ENCODE measurements at places on chromosomes 13 and 19.

GRCh38 chr13:113425941-113426590 lies 27.2 kb downstream of the ADPRHL1 start:
- no peak for DNase-seq

DNA sequence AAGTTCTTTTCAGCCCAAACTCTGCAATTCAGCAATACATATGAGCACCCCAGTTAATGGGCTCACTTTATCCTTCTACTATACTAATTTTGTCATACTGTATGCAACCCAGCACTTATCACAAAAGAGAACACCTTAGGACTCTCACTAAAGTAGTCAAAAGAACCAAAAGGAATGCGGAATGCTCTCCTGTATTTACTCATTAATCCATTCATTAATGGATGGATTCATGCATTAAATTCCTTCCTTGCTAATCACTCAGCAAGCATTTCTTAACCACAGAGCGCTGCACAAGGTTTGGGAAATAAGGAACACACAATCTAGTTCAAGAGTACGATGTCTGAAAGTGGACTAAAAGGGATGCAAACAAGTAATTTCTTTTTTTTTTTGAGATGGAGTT lies 12.8 kb upstream of the DOCK9 start:
- no peak for DNase-seq

- DNase-seq = no peak
These were observed 317.9 kb downstream of the SHISA2 start for GRCh38 chr13:25733696-25734435.

GRCh38 chr13:112132142-112132541 lies 65.2 kb downstream of the SOX1 start:
- no peak for DNase-seq

- DNase-seq = no peak
These were observed 12.1 kb downstream of the PRR22 start for GRCh38 chr19:5772416-5772815.

GRCh38 chr19:13665125-13665905 lies 99.0 kb upstream of the MRI1 start:
- DNase-seq = no peak

- DNase-seq = no peak
These were observed 187.7 kb downstream of the RAP2A start for GRCh38 chr13:97621631-97622030.

- DNase-seq = no peak
These were observed 594.6 kb downstream of the PCDH9 start for GRCh38 chr13:66635526-66635925.

GRCh38 chr13:69721631-69722030 lies 386.0 kb upstream of the ATXN8OS start:
- DNase-seq = no peak

- no peak for DNase-seq
These were observed 42.6 kb downstream of the ZNF146 start for GRCh38 chr19:36257520-36257876.

- DNase-seq = no peak
These were observed 270.6 kb downstream of the SLITRK6 start for GRCh38 chr13:85528491-85529217.

GRCh38 chr13:33815011-33815550 lies 2.9 kb upstream of the RFC3 start:
- no peak for DNase-seq

DNA sequence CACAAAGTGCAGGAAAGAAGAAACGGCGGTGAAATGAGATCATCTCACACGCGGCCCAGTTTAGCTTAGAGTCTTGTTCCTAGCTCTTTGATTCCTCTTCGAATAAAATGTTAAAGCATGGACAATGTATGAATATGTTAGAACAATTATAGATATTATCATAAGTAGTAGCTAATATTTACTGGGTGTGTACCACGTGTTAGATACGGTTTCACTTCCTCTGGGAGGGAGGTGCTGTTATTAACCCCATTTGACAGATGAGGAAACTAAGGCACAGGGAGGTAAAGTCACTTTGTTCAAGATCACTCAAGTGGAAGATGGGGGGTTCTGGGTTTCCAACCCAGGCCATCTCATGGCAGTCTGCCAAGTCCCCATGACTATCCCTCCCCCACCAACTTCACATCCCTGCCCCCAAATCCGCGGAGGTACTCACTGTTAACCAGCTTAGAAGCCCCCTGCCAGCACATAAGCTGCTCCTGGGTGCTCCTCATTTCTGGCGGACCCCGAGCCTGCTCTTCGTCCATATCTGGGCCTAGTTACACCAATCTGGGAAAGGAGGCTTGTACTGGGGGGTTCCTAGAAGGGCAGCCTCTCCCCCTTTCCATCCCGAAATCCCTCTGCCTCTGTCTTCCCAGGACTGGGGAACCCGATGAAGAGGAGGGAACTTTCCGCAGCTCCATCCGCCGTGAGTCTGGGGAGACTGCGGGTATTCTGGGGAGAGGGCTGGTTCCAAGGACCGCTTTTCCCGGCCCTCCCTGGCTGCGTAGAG lies 1.0 kb upstream of the FXYD7 start:
- DNase-seq = no peak

- DNase-seq = no peak
These were observed 1261.0 kb upstream of the SLC10A2 start for GRCh38 chr13:104327211-104327610.

GRCh38 chr13:60369242-60369641 lies 27.8 kb upstream of the TDRD3 start:
- DNase-seq = no peak

- DNase-seq = no peak
These were observed 1.3 kb upstream of the INTS6 start for GRCh38 chr13:51453959-51454703.

- no peak for DNase-seq
These were observed 21.9 kb upstream of the SLC35E1 start for GRCh38 chr19:16594131-16594586.

GRCh38 chr19:45506989-45507871 lies at the start of gene VASP:
TSS of gene VASP (plus strand) at chr19:45507479. CDS start at chr19:45507772, 293 bp downstream.
- peak; percentile 67 for DNase-seq

DNA sequence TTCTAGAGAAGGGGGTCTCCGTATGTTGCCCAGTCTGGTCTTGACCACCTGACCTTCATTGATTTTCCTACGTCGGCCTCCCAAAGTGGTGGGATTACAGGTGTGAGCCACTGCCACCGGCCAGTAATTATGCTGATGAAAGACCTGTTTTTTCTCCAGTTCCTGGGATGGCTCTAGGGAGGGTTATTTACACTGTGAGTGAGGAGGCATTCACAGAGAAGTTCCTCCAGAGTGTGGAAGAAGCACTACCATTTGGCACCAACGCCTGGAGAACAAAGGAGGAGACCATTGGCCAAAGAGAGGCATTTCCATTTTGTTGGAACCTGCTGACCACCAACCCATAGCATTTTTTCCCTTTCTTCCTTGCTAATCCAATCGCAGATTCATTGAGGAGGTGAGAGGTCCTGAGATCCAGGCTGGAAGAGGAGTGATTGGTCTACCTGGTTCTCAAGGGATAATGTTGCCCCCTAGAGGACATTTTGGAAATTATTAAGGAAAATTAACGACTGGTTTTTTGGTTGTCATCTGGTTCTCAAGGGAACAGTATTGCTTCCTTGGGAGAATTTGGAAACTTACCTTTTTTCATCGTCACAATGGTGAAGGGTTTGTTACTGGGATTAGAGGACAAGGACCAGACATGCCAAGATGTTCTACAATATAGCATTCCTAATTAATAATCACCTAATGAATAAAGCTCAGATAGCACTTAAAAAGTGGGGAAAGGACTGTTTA lies 5.5 kb upstream of the SAE1 start:
- DNase-seq = peak; percentile 78

- DNase-seq = no peak
These were observed 3.3 kb downstream of the DOT1L start for GRCh38 chr19:2166741-2167738.

GRCh38 chr13:95073747-95074311 lies 227.4 kb downstream of the ABCC4 start:
- DNase-seq = no peak

DNA sequence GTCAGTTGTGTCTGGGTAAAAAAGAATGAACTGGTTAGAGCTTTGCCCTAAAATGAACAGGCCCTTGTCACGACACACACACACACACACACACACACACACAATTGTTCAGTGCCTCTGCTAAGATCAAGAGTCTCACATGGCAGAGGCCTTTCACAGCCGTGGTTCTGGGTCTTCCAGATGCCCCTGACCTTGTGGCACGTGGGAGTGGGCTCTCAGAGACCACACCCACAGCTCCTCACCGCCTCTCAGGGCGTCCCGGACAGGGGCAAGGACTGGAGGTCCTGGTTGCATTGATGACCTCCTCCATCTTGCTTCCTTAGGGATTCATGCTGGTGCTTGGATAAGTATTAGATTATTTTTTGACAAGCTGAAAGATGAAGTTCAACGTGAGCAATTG lies 101.0 kb downstream of the HSPH1 start:
- DNase-seq = no peak

GRCh38 chr19:42392165-42392564 lies 2.1 kb upstream of the CNFN start:
- DNase-seq = no peak

DNA sequence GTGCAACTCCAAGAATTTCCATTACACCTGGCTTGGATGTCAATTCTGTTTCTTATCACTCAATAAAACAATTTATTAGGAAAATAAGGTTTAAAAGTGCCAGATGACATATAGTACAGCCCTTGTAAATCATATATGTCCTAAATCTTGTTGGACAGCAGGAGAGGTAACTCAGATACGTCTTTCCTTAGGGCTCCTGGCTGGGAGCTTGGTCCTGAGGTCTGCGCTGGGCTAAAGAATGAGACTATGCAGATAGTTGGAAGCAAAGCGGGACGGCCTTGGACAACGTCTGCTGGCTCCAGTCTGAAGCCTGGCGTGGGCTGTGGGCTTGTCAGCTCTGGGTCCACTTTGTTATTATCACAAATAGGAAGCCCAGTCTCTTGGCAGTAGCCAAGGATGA lies 377.0 kb downstream of the DLEU7 start:
- no peak for DNase-seq

DNA sequence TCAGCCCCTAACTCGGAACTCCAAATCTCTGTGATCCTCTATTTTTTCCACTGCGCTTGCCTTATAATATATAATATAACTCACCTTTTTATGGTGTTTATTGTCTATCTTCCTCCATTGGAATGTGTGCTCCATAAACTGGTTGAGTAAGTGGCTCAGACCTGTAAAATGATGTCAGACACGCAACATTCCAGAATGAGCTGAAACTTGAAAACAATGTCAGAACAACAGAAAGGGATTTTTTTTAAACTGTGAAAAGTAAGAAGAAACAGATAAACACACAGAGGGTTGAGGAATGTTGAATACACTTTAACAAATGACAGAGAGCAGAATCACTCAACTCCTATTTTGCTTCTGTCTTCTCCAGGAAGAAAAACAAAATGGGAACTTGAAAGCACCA lies 19.1 kb upstream of the FAM216B start:
- no peak for DNase-seq

- no peak for DNase-seq
These were observed 13.4 kb downstream of the MBD3L2B start for GRCh38 chr19:7007859-7008258.

DNA sequence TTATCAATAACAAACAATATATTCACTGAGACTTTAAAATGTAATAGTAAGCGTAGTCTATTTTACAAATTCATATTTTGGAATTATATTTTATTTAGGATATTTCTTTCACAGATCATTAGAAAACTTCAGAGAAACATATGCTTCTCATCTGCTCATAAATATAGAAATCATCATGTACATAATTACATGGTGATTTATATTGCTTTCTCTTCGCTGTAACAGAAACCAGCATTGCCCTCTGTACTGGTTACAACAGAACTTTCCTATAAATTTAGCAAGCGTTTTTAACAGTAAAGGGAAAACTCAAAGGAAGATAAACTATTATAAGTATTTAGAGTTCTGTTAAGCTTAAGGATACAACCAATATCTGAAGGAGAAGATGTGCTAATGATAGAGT lies 672.8 kb downstream of the PCDH9 start:
- no peak for DNase-seq

GRCh38 chr13:79614250-79614918 lies 133.4 kb downstream of the NDFIP2 start:
- no peak for DNase-seq

GRCh38 chr13:45331123-45331619 lies 9.8 kb downstream of the TPT1 start:
- DNase-seq = no peak

DNA sequence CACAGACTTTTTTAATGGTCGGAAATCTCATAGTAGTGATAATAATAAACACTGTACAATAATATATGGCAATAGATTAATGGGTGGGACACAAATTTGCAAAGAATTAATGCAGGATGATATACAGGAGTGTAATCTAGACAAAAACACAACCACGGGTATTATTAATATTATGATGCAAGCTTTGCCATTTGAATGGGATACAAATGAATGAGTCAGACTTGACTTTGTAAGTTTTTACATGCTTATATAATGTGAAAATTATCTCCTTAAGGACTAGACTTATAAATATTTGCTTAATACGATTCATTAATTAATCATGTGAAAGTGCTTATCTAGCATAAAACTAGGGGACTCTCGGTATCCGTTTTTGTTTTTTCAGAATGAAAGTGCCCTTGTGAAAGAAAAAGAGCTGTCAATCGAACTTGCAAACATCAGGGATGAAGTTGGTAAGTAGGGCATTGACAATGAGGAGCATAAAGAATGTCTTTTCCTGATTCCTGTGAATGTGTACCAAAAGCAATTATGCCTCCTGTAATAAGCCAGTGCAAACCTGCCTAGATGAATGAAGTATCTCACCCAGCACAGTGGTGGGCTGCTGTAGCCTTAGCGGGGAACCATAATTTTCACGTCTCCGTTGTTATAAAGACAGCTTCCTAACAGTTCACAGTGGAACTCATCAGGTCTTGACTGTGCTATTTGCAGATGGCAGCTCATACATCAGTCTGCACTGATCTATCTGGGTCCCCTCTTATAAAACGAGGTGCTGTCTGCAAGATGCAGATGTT lies 155.7 kb downstream of the SLC7A1 start:
- DNase-seq = no peak

DNA sequence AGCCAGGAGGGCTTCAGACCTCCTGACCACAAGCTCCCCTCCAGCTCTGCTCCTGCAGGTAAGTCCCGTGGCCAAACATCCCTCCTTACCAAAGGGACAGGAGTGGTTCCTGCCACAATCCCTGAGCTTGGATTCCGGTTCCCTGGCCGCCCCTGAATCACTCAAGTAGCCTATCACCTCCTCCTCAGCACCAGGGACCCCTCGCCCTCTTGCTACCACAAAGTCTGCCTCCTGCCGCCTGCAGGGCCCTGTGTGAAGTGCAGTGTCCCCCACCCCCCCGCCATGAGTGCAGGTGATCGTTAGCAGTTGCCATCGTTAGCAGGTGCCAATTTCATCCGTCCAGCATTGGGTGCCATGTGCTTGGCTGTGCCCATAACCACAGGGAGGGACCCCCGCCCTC lies 40.8 kb upstream of the RANBP3 start:
- no peak for DNase-seq

GRCh38 chr19:30799865-30800755 lies 427.9 kb downstream of the ZNF536 start:
- no peak for DNase-seq

GRCh38 chr13:110646442-110647364 lies 31.4 kb downstream of the NAXD start:
- DNase-seq = no peak

DNA sequence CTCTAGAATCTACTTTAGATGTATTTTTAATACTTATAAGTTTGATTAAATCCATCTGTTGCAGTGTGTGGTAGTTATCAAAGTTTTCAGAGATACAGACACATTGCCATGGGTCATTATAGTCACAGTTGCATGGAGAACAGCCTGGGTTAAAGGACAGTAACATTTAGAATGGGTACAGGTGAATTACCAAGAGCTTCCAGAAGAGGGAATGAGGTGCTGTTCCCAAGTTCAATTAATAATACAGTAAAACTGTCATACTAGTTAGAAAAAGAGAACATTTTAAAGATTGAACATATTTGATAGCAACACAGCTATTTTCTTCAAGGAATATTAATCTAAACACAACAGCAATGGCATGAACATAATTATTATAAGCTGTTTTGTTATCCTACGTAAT lies 322.6 kb upstream of the SLC10A2 start:
- no peak for DNase-seq

All from NCI-H2081 (cell line).